ENCODE measurements at places on chromosomes 16 and 17. TPM values are rescaled to one million over a fixed set of nuclear protein-coding genes. Genes with fewer than 3 reads are reported as not detected.

DNA sequence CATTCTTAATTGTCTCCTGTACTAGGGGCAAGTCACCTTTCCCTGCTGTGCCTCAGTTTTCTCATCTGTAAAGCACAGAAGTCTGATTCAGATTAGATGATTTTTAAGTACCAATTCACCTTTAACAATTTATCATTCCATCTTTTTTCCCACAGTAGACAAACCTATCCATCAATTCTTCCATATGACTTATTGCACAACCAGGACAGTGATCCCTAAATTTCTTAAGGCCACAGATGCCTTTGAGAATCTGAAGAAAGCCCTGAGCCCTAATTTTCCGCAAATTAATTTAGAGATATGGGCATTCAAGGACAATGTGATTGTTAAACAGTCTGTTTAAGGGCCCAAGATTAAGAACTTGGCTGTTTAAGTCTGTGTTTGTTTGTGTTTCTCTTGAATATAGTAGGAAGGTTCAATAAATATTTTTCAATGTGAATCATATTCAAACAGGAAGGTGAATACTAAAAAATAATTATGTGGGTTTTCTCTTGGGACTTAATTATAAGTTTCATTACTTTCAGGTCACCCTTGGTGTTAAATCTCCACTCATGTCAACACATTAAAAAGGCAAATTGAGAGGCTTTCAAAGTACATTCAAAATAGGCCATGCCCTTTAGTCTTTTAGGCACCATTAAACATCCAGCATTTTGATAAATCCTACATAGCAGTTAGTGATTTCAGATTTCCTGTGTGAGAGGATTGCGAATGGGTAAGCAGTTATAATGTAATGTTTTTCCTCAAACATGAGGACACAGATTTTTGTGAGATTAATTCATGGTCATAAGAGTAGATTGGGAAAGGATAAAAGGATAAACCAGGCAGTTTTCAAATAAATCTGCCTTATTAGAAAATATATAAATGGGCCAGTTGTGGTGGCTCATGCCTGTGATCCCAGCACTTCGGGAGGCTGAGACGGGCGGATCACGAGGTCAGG lies 34.9 kb upstream of the MMD start:
- no peak for DNase-seq

DNA sequence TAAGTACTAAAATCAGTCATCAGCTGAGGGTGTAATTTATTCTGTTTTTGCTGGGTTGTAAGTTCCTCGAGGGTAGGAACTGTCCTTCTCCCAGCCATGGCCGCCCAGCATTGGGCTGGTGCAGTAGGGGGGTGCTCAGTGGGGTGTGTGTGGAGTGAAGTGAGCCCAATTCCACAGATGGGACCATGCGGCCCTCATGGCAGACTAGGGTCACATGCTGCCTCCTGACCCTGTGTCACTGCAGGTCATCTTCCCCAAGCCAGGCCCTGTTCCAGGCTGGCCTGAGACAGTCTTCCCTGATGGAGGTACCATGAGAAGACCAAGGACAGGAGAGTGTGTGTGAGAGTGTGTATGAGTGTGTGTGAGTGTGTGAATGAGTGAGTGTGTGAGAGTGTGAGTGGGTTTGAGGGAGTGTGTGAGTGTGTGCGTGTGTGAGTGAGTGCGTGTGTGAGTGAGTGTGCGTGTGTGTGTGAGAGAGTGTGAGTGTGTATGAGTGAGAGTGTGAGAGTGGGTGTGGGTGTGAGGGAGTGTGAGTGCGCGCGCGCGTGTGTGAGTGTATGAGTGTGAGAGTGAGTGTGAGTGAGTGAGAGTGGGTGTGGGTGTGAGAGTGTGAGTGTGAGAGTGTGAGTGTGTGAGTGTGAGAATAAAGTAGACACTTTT lies 3.7 kb downstream of the SLC26A11 start:
- DNase-seq, result no peak

- no peak for DNase-seq
Measured at GRCh38 chr17:12591021-12591735, 74.5 kb upstream of the MYOCD start.

DNA sequence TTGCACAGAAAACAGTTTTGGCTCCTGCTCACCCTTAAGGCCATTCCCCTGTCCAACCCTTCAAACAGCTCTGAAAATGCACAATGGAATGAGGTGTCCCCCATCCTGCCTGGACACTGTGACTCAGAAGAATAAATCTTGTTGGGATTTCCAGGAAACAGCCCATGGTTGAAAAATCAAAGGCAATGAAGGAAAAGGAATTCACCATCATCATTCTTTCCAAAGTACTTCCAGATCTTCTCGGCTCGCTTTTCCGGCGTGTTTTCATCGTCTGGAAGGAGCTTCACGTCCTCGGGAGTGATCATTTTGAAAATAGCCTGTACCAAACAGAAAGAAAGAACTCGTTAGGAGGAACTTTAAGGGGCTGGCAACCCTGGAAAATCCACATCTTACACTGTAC lies 4.3 kb downstream of the RCVRN start:
- no peak for DNase-seq

DNA sequence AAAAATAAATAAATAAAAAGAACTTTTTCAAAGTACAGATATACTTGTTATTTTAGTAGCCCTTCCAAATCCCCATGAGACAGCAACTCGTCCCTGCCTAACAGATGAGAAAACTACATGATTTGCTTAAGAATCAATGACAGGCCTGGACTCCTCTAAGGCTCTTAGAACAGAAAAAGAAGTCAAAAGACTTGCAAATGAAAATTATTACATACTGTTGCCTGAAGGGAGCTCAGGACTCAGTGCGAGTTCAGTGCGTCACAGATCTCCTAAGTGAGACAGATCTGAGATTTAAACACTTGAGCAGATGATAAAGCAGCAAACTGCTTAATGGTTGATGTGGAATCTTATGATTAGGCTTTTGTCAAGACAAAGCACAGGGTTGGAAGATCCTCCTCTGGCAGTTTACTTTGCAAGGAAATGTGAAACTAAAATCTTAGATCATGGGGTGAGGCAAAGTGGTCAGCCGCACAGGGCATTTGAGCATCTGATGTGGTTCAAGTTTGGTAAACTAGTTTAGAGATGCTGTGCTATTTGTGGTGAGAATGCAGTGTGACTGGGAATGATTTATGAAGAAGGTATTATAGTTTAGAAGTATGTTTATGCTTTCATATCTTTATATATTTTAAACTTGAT lies 138.1 kb downstream of the TRIM37 start:
- no peak for DNase-seq

DNA sequence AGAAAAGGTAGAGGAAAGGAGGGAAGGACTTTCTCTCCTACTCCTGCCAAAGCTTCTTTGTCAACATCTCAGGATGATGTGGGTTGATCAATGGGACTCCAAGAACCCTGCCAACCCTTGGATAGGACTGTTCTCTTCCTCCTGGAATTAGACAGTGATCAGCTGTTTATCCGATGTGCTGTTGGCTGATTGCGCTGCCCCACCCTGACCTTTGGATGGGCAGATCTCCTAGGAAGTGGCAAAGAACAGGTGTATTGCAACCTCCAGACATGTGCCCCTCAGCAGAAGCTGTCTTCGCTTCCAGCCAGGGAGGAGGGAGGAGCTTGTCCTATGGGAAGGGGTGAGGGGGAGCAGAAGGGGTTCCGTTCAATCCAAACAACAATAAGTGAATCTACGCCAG lies 30.5 kb downstream of the SLC5A11 start:
- DNase-seq, result no peak

- no peak for DNase-seq
Measured at GRCh38 chr17:75892556-75893224, 4.1 kb downstream of the TRIM65 start.

GRCh38 chr17:73170324-73170723 lies 5.5 kb downstream of the SSTR2 start:
- no peak for DNase-seq

- peak; percentile 74 for DNase-seq
Measured at GRCh38 chr17:7356072-7356549, 1.2 kb downstream of the TMEM95 start.

DNA sequence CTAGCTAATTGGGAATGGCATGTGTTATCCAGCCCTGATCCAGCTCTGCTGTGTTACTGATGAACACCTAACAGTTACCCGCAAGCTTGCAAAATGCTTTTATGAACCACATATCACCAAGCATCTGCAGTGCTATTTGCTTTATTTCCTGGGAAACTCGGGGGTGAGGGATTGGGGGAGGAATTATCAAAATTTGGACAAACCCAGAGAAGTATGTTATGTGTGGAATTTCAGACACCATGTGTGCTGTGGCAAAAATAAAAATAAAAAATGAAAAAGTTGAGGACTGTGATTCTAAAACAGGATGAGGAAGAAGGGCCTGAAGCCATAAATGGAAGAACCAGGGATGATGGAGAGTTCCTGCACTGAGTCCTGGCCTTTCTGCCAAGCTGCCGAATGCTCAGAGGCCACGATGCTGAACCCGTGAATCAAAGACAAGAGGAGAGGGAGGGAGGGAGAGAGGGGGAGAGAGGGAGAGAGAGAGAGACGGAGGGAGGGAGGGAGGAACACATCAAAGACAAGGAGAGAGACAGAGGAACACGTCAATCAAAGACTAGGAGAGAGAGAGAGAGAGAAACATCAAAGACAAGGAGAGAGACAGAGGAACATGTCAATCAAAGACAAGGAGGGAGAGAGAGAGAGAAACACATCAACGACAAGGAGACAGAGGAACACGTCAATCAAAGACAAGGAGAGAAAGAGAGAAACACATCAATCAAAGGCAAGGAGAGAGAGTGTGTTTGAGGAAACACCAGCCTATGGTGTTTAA lies 89.8 kb downstream of the MRM3 start:
- DNase-seq, result no peak

The GOSR2 gene
- total RNA-seq, result 42.6 TPM

- DNase-seq, result no peak
Measured at GRCh38 chr17:80419255-80419654, 4.3 kb downstream of the ENDOV start.

DNA sequence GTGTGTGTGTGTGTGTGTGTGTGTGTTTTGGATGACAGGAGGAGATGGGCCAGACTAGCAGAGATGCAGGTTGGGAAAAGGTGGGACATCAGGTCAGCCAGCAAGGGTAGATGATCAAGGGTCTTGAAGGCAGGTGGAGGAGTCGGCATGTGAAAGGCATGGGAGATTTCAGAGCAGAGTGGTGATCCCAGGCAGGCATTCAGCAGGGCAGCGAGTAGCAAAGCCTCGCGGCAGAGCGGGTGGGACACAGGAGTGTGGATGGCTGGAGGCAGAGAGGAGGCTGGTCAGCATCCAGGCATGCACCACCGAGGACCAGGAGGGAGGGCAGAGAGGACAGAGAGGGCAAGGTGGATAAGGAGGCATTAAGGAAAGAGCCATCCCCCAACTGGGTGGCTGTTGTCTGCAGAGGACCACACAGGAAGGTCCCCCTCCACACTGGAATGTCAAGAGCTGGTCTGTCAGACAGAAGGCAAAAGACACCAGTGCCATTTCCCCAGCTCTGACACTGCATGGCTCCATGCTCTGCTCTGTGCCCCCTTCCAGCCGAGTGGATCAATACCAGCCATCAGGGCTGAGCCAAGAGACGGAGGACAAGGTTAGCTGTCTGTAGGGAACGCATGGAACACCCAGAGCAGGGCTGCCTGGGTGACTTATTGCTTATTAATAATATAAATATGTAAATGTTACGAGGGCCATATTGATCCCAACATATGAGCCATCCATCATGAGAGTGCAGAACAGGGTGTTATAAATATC lies 74.8 kb upstream of the RPL38 start:
- DNase-seq, result no peak

The TMIGD1 gene
- total RNA-seq, result not detected

DNA sequence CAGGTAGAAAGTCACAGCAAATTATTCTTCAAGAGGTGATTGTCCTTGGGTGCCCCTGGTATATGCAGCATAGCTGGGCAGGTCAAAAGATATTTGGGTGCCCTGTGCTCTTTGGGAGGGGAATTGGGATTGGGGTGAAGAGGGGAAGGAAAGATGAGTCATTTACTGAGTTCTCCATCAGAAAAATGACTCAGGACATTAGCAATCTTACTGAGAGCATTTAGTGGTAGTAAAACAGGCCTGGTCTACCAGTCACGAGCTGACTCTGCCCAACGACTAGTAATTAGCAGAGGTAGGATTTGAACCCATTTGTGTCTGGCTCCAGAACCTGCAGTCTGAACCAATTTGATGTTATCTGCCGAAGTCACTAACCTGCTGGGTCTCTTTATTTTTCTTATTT lies 6.0 kb upstream of the GRIN2A start:
- DNase-seq, result no peak

GRCh38 chr17:10316801-10317542 lies 55.8 kb downstream of the MYH13 start:
- peak; percentile 27 for DNase-seq

DNA sequence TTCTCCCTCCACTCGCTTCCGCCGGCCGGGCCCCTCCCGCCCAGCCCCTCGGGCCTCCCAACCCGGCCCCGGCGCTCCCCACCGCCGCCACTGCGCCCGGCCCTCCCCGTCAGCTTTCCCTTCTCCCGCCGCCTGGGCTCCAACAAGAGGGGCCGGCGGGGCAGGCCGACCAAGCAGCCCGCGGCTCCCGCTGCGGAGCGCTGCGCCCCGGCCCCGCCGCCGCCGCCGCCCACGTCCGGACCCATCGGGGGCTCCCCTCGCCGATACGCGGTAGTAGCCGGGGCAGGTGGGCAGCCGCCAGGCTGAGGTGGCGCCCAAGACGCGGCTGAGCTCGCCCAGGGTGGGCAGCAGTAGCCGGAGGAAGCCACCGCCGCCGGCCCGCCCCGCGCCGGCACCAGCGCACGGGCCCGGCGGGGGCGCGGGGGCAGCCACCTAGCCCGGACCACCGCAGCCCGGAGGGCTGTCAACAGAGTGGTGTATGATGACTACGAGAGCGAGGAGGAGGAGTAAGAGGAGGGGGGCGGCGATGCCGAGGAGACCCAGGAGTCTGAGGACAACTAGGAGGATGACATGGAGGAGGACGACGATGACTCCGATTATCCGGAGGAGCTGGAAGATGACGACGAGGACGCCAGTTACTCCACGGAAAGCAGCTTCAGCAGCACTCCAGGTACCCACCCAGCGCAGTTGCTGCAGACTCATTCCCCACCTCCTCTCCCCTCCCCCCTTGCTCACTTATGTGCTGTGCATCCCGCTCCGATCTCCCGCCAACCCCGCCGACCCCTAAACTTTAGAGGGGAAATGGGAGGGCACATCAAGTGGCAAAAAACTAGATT lies 498 bp downstream of the LRRC37B start:
- peak; percentile 47 for DNase-seq

The MT2A gene
- 46.3 TPM for total RNA-seq

The MFSD6L gene
- not detected for total RNA-seq

GRCh38 chr16:19524356-19524615 lies 544 bp downstream of the CCP110 start:
- DNase-seq, result no peak

DNA sequence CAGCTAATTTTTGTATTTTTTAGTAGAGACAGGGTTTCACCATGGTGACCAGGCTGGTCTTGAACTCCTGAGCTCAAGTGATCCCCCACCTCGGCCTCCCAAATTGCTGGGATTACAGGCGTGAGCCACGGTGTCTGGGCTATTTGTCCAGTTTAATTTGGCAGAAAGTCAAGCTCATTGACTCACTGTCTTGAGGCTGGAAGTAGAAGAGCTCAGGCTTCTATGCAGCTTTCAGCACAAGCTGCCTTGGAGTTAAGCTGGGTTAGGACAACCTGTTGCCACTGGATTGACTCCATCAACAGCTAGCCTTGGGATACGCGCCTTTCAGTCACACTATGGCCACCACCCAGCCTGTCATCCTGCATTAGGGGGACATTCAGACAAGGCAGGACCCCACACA lies 76.2 kb upstream of the DNAH17 start:
- DNase-seq, result peak; percentile 25

- no peak for DNase-seq
Measured at GRCh38 chr16:50292566-50292948, 26.2 kb downstream of the ADCY7 start.

The LASP1 gene
- 57.1 TPM for total RNA-seq

Measured in dermis microvascular lymphatic vessel endothelial cell (primary cell).